Activated T-cell treated with anti-CD3 and anti-CD28 coated beads for 4 hours (primary cell): ENCODE measurements at places on chromosomes 3 and 15.

DNA sequence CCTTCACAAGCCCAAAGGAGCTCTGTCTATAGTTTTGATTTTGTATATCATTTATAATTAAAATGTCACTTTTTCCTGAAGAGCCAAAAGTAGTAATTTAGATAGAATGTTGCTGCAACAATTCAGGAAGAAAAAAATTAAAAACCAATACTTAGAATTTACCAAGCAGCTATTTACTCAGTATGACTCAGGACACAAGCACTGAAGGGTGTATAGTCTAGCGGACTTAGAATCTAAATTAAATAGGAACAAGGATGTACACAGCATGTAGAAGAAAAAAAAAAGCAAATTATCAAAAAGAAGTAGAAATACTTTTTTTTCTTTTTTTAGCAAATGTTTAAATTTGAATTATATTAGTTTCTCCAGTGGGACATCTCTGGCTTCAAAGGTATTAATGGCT, 31.6 kb downstream of the PGBD4 start:
- DNase-seq = no peak

DNA sequence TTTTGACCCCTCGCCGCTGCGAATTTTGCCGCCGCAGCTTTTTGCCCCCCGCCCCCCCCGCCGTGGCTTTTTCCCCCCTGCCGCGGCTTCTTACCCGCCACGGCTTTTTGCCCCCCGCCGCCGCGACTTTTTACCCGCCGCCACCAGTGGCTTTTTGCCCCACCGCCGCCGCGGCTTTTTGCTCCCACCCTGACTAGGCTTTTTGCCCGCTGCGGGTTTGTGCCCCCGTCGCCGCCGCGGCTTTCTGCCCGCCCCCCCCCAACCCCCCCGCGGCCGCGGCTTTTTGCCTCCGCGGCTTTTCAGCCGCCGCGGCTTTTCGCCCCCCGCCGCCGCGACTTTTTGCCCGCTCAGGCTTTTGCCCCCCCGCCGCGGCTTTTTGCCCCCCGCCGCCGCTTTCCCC, 598.1 kb downstream of the GOLGA6L6 start:
- no peak for DNase-seq

DNA sequence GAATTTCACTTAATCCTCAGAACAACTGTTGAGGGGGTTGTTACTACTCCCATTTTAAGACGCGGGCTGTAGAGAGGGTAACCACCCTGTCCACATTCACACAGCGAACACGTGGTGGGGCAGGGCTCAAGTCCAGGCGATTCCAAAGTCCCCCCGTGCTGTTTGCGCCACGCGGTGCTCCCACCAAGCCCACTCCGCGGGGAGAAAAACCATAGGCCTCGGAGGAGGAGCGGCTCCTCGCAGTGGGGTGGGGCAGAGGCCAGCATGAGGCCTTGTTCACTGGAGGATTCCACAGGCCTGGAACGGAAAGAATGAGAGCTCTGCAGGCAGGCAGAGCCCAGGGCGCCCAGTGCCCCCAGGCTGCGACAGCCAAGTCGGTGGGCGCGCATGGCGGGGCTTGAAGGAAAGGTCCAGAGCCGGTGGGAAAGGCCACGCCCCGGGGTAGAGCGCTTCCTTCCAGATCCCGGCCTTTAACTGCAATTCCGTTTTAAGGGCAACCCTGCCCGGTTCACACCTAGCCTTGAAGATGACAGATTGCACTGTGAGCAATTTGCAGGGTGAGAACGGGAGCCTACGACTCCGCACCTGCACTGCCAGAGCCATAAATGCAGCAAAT, 161.8 kb upstream of the TBL1XR1 start:
- DNase-seq = no peak

GRCh38 chr15:89175617-89176191, 45.7 kb downstream of the RLBP1 start:
- no peak for DNase-seq

DNA sequence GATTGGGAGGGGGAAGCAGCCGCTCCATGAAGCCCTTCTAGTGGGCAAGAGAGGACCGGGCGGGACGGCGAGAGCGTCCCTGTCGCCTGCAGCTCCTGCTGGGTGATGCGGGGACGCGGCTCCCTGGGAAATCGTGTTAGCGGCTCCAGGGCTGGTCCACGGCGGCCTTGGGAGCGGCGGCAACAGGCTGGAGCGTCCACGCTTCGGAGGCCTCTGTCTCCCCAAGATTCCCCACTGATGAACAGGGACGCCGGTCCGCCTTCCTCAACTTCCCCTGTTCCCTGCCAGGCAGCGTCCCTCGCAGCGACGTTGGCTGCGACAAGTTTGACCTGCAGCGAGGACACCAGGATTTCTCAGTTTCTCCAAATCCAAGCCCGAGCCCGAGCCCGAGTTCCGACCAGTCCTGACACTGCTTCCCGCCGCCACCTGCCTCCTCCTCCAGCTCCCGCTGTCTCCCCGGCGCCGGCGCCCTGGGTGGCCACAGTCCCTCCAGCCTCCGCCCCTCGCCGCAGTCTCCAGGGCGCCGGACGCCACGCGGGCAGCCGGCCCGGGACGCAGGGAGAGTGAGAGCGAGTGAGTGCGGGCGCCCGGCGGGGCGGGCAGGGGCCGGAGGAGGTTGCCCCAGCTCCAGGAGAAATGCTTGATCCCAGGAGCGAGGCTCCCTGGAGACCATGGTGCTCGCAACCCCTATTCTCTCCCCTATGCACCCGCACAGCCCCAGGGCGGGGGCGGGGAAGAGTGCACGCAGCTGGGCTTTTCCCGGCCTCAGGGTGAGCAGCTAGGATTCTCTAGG, 78.1 kb upstream of the RNF7 start:
- no peak for DNase-seq
